ENCODE measurements at places on chromosomes 4 and X.

DNA sequence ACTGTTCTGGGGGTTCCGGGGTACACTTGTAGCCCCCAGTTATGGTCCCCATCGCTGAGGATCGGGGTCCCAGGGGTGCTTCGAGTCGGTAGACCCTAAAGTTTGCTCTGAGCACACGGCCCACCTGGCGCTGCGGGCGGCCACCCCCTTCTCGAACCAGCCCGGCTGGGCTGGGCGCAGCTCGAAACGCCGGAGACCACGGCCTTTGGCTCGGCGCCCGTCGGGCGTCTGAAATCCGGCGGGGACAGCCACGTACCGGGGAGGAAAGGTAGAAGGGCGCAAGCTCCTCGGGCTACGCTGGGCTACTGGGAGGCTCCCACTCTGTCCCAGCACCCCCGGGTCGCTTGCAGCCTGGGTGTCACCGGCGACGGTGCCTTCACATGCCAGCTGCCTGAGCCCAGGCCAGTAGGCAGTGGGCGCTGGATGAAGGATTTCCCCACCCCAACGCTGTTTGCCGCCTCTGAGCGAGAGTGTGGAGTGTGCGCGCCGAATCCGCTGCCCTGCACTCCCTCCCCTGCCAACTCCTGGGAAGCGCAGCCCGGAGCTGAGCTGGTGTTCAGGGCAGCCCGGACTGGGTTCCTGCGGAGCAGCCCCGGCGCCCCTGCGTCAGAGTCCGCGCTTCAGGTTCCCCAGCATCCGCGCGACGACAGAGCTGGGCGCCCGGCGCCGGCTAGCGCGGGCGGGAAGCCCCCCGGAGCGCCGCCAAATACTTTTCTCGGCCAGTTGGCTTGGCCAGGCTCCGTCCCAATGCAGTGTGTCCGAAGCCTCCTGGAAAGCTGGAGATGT lies 637 bp downstream of the MAMLD1 start:
- DNase-seq: peak; percentile 37

DNA sequence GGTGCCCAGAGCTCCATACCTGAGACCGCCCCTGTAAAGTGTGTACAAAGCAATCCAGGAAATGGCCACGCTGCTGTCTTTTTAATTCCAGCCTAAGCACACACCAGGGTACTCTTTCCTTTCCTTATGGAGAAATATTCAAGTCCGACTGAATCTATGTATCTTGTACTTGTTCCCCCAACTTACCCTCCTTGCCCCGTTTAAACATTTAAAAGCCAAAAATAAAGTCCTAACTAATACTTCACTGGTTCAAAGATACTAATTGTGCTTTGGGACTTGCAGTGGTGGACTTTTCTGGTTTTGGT lies 731 bp upstream of the AMMECR1 start:
- DNase-seq: no peak

- DNase-seq: no peak
These were observed 78.7 kb downstream of the LNX1 start for GRCh38 chr4:53512608-53513007.

DNA sequence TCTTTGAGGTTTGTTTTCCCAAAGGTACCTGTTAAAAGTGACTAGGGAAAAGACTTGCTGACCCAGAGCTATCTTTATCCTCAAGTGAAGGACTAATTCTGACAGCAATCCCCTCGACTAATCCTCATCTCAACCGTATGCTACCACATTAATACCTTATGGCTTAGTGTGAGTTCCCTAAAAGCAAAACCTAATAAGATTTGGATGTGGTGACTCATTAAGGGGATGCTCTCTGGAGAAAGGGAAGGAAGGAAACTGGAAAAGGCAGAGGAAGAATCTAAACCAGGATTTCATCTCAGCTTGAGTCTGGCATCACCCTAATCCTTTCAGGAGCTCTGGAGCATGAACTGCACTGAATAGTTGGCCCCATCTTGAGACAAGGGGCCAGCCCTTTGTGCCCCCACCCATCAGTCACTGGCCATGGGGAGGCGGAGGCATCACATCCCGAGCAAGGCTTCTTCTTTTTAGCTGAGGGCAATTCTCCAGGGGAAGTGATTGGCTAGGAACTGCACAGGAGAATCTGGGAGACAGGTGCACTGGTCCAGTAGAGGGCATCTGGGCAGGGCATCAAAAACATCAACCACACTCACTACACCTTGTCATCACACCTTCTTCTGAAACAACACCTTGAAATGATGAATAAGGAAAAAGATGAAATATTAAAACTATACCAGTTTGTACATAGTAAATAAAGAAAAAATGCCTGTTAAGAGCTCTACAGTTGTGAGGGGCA lies 6.9 kb upstream of the BBS7 start:
- DNase-seq: peak; percentile 8

- peak; percentile 67 for DNase-seq
These were observed 92.2 kb downstream of the DCHS2 start for GRCh38 chr4:154399259-154399974.

GRCh38 chrX:110310896-110311295 lies 7.0 kb downstream of the AMMECR1 start:
- DNase-seq: peak; percentile 24

DNA sequence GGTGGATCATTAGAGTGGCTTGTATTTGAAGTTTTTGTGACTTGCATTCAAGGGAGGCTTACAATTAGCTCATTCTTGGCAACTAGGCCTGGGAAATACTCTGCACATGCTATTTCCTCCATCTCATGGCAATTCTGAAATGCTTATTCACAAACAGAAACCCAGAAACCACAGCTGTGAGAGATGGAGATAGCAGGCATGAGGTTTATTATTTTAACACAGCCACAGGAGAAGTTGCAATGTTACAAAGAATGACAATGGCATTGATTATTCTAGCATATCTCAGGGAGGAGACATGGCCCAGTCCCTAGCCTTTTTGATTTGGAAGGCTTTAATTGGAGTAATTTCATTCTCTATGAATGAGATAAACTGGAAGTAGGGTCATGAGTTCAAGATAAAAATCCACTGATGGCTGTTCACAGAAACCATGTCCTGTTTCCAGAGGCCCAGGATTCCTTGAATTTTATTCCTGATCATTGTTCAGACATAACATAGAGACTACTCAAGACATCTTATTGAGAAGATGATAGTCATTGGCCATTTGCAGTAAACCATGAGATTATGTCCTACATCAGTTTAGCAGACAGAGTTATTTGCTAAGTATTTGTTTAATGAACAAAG lies 123.9 kb downstream of the MID1 start:
- DNase-seq: peak; percentile 70
